ENCODE measurements at places on chromosomes 2 and 18. TPM values are rescaled to one million over a fixed set of nuclear protein-coding genes. Genes with fewer than 3 reads are reported as not detected.

DNA sequence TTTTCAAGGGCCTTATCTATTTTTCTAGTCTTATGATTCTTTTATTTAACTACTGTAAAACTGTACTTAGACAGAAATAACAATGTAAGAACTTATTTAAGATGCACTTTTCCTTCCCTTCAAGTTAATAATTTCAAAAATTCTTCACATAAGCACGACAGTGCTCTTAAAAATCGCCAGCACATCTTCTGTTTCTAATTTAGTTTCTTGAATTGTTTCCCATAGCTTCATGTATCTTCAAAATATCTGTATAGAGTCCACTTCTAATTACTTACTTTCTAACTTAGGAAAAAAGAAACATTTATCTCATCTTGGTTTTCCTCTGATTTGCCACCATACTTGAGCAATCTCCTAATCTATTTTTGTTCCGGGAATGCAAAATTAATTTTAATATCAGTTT, 196.1 kb downstream of the BABAM2 start:
- no peak for DNase-seq

- DNase-seq, result peak; percentile 58
Measured at GRCh38 chr2:27715318-27716210, 51.9 kb downstream of the SLC4A1AP start.

DNA sequence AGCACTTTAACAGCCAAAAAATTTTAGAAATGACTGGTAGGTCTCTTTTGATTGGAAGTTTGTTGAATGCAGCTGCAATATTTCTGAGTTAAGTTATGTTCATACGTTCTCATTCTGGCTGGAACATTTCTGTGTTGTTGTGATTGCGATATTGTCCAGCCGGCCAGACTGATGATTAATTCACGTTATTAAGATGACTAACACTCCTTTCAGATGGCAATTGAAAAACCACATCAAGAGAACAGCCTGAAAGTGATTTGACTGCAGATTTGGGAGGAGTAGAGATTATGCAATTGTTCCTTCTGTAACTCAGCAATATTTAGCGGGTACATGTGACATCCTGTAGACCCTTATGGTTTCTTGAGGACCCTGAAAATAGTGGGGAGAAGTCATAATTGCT, 133.7 kb downstream of the FBXO15 start:
- DNase-seq, result no peak

DNA sequence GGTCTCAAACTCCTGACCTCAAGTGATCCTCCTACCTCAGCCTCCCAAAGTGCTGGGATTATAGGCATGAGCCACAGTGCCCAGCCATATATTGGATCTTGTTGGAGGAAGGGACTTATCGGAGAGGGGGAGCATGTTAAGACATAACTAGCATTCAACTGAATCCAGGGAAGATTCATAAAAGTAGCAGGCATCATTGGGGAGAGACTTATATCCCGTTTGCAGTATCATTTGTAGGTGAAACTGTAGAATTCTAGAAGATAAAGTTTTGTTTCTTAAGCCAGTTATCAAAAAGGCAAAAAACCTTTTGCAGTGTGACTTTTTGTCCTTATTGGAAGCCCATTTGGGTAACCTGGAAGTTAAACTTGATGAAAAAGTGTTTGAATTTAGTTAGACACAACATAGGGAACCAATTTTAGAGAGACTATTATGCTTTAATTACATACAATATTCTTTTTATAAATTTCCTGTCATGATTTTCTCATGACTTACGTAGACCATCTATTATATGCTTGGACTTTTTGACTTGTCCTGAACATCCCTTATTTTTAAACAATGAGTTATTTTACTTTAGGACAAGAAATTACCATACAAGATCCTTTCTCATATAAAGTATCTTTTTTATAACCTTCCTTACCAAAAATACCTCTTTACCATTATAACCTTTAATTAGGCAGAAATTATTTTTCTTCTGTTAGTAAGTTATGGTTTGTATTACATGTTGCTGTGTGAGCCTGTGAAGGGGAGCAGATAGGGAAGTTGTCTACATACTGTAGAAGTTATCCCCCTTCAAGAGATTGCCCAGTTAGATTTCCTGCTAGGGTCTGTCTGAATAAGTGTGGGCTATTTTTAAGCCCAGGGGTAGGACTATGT, 20.3 kb downstream of the RAB3GAP1 start:
- no peak for DNase-seq

DNA sequence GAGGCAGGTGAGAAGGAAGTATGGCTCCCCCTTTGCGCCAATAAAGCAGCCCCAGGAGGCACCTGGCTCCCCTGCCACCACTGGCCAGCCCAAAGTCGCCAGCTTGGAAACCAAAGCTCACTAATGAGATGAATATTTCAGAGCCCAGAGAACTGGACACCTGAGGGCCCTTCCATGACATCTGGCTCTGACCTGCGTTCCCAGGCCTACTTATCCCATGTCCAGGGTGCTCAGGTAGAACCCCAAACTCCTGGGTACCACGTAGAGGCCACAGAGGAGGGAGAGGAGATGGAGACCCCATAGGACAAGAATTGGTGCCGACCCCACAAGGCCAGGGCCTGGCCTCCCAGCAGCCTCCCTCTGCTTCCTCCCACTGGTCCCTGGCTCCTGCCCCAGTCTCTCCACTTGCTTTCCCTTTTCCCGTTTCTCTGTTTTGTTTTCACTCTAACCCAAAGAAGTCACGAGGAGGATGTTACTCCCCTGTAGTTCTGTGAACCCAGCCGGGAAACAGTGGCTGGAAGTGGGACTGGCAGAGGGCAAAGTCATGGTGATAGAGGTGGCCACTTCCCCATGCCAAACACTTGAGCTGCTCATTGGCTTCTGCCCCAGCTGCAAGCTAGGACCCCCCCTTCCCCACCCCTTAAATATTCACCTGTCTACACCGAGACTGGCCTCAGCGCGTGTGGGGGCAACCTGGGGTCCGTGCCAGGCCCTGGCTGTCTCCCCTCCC, 820 bp downstream of the TMBIM1 start:
- DNase-seq, result peak; percentile 34

GRCh38 chr2:233919938-233920337, 2.8 kb downstream of the TRPM8 start:
- DNase-seq, result peak; percentile 32

- no peak for DNase-seq
Measured at GRCh38 chr2:24429197-24430074, 61.6 kb upstream of the NCOA1 start.

DNA sequence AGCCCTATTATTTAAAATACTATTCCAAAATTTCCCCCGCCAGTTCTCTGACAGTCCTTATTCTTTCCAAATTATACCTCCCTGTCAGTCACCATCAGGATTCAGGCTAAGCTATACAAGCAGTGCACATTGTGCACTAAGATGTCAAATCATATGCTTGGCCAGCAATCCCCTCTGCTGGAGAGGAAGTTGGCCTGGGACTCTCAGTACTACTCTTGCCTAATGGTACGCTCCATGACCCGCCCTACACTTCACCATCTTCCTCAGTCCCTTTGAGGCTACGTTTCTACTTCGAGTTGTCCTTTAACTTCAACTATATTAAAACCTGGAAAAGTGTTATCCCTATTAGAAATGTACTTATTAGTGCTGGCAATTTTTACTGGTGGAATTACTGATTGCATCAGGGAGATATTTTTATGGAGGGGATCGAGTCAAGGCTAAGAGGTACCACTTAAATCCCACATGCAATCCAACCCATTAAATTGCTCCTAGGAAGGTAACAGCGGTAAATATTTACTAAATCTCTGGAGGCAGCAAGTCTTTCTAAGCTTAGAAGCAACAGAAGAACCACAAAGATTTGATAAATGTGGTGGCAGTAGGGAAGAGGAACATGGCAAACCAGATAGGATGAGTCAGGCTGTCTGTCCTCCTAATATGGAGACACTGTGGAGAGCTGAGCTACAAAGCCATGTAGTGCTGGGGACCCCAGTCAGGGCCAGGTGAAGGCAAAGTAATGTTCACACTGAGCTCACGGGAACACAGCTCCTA, 2.7 kb downstream of the USP40 start:
- no peak for DNase-seq

GRCh38 chr2:72004201-72004915, 143.3 kb downstream of the CYP26B1 start:
- no peak for DNase-seq

DNA sequence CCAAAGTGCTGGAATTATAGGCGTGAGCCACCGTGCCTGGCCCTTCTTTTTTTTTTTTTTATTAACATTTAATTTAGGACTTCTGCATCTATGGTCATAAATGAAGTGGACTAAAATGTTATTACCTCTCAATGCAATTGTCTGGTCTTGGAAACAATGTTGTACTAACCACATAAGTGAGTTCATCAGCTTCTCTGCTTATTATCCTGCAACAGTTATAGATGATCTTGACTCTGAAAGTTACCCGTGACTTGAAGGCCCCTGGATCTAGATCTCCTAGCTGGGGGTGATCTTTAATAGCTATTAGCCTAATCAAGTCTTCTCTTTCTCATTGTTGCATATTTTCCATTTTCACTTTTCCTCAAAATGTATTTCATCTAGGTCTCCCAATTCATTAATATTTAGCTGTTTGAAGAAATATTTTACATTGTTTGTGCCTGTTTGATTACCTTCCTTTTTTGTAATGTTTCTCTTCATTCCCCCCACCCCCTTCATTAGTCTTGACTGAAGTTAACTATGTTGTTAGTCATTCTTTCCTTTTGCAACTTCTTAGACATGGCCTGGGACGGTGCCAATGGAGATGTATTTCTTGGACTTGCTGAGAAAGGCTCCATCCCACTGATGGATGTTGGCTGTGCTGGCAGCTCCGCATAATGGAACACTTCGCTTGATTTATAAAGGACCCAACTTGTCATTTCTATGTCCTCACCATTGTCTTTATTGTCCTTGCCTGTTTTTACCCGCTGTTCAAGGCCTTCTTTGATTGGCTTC, 141.6 kb upstream of the RIOK3 start:
- DNase-seq, result peak; percentile 95

- peak; percentile 26 for DNase-seq
Measured at GRCh38 chr2:184154438-184154837, 443.9 kb upstream of the ZNF804A start.

DNA sequence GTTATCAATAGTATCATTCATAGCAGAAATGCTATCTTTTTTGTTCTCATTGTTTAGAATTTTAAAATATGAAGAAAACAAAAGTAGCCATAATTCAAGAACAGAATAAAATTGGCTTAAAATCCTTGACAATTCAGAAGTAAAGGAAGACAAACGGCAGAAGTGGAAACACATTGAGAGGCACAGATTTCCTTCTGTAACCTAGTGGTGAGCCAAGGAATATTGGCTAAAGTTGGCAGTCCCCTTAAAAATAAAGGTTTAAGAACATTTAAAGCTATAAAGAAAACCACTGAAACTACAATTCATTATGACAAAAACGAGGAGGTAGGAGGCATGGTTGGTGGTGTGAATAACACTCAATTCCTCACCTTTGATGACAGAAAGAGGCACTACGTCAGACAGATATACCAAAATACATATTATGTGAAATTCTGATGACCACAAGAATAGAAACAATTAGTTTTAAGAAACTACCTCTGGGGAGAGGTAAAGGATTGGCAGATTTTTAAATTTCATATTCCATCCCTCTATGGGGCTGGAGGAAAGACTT, 42.3 kb downstream of the SFT2D3 start:
- DNase-seq, result no peak

- DNase-seq, result no peak
Measured at GRCh38 chr18:57811477-57812125, 8.5 kb upstream of the ATP8B1 start.

GRCh38 chr18:6150430-6150829, 255.1 kb upstream of the TMEM200C start:
- DNase-seq, result no peak

GRCh38 chr18:49612515-49613033, 50.7 kb downstream of the LIPG start:
- no peak for DNase-seq

Gene DCDC2C
- total RNA-seq, result under 0.01 TPM

Gene CHMP1B
- total RNA-seq, result 71.8 TPM

Gene DTNB
- total RNA-seq, result 5.8 TPM

Gene HNMT
- total RNA-seq, result 1.4 TPM

Gene POTEI
- 0.51 TPM for total RNA-seq

Gene ZNG1B
- total RNA-seq, result 28.6 TPM

All from dermis blood vessel endothelial cell (primary cell).